ENCODE measurements at places on chromosomes 6 and 20.

- DNase-seq: no peak
Measured at GRCh38 chr6:118320652-118321051, 227.4 kb upstream of the PLN start.

- DNase-seq: no peak
Measured at GRCh38 chr6:17066610-17067009, 35.2 kb upstream of the STMND1 start.

GRCh38 chr6:79071547-79071946, 6.5 kb downstream of the PHIP start:
- no peak for DNase-seq

DNA sequence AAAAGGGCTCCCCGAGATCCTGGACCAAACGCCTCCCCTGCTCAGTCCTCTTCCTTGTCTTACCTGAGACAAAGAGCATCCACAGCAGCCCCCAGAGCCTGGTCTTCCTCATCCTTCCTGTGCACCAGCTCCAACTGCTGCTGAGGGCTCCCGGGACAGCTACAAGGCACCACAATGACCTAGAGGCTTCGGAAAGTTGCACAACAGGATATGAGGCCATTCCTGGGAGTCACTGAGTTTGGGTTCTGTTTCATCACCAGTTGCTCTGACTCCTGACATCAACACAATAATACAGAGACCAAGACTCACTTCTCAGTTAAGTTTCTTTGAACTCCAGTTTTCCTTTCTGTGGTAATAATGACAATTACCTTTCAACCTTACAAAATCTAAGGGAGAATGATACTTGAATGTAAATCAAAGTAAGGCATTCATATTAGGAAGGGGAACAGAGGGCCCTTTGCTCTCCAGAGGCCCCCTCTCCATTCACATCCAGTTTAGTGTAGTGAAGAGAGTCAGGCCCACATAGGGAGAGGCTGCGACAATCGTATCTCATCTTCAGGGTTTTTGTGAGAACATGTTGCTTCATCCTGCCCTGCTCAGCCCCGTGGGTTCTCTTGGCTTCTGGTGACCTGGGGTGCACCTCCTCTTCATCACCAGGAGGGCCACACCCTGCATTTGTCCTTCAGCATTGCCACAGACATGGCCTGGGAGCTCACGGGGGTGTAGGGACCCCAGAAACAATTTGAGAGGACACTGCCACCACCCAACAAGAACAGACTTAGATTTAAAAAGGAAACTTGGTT, at the start of gene TREM1:
Gene TREM1 (minus strand): TSS at position 139 of the 803 bp plus-strand sequence. CDS start 27 bp downstream, at position 112.
- DNase-seq: no peak

GRCh38 chr6:12328701-12329100, 38.5 kb downstream of the EDN1 start:
- DNase-seq: no peak

DNA sequence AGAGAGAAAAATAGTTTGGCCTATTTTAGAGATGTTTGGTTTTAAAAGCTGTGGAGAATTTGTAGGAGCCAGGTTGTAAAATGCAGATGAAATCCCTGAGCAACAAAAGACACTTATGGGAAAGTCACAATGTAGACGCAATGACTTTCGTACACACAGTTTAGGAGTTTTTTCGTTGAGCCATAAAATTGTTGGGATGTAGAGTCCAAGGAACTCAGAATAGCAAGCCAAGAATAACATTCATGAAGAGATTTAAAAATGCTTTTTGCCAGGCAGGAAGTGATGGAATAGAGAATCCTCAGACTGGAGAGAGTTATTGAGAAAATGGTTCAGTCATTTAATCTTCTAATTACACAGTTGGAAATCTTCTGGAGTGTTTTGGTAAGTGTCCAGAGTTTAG, 11.5 kb upstream of the PROKR2 start:
- DNase-seq: no peak

DNA sequence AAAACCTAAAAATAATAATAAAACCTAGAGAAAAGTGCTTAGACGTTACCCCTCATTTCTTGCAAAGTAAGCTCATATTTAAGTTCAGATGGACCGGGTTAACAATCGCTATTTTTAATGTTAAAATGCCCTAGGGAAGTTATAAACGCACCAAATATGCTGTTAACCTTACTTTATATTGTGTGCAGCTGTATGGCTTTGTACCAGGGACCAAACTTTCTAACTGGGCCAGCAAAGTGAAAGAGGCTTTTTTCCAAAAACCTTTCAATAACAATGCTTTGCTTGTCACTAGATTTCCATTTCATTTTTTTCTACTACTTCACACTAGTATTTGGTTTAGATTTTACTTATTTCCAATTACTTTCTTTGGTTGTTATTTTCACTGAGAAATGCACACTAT, 248.5 kb downstream of the FOXC1 start:
- DNase-seq: no peak

GRCh38 chr6:144662812-144663365, 377.8 kb downstream of the UTRN start:
- no peak for DNase-seq

DNA sequence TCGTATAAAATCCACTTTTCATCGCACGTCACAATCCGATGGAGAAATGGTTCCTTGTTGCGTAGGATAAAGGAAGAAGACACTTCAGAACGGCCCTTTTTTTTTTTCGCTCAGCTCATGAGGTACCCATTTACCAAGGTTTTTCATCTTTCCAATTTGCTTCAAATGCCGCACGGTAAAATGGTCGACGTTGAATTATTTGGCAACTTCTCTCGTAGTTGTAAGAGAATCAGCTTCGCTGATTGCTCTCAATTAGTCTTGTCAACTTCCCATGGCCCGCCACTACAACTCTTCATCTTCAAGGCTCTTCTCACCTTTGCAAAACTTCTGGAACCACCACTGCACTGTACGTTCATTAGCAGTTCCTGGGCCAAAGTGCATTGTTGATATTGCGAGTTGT, 28.8 kb downstream of the POM121L2 start:
- DNase-seq: no peak

DNA sequence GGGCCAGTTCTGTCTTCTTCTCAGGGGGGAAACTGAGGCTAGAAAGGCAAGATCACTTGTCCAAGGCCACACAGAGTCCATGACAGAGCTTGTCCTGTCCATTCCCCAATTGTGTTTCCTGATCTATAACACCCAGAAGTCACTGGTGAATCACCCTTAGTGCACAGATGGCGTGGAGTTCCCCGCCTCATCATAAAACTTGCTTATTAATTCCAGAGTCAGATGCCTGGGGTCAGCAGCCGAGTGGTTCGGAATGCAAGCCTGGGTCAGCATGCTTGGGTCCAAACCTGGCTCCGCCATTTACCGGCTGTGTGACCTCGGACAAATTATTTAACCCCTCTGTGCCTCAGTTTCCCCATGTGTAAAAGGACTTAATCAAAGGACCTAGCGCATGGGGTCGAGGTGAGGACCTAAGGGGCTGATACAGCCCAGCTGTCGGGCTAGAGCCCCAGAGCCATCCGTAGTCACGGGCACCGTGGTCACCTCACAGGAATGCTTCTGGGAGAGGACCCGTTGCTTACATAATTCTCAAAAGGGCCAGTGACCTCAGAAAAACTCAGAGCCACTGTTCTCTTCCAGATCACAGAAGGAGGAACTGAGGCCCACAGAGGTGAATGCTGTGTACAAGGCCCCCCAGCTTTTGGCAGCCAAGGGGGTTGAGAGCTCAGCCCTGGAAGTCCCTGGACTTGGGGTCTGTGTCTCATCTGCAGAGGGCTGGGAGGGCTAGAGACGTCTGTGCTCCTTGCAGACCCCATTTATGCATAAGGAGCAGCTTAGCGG, 1.4 kb upstream of the ZBP1 start:
- no peak for DNase-seq

DNA sequence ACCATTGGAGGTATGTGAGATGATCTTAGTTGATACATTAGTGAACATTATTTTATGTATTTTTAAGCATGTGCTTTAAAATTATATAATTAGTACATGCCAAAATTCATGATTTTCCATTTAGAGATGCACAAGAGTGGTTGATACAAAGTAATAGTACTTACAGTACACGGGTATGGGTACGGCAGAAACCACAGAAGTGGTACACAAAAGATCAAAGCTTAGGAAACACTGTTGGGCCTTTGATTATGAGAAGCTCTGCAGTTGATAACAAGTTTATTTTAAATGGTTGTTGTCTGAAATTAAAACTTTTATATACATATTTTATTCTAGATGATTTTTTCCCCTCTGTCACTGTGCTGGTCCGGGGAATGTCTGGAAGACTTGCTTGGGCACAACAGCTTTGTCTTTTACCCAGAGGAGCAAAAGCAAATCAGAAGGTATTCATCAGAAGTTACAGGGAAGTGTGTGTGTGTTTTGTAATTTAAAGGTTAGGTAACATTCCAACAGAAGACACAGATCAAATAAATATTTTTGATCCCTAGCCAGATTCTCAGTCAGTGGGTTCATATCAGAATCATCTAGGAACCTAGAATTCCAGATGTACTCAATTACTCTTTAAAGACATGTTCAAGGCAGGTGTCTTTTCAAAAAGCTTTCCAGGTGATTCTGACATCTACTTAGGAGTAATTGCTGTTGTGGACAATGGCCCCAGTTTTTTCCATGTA, 32.5 kb upstream of the ADIG start:
- no peak for DNase-seq

GRCh38 chr6:92589996-92590395, 829.4 kb downstream of the EPHA7 start:
- no peak for DNase-seq

GRCh38 chr20:33875534-33876026, 64.4 kb downstream of the CHMP4B start:
- DNase-seq: no peak

GRCh38 chr20:58783511-58784011, 67.1 kb downstream of the GNAS-AS1 start:
- DNase-seq: no peak

- DNase-seq: no peak
Measured at GRCh38 chr6:47646689-47647088, 51.7 kb upstream of the ADGRF4 start.

DNA sequence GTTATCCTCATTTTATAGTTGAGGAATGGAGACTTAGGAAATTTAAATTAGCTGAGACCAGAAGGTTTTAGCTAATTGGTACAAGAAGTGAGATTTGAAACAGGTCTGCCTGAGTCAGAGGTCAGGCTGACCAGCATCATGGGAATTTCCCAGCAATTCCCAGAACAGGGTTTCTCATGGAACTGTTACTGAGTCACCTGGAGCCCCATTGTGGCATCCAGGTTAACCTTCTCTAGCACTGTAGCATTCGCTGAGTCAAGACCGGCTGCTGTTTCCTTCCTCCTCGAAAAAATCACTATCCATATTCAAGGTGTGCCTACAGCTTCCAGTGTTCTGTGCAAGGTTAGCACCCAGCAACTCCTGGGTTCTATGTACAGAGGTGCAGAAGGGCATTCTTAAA, 238.0 kb upstream of the MAN1A1 start:
- no peak for DNase-seq

- DNase-seq: no peak
Measured at GRCh38 chr6:2765896-2766766, 938 bp downstream of the WRNIP1 start.

DNA sequence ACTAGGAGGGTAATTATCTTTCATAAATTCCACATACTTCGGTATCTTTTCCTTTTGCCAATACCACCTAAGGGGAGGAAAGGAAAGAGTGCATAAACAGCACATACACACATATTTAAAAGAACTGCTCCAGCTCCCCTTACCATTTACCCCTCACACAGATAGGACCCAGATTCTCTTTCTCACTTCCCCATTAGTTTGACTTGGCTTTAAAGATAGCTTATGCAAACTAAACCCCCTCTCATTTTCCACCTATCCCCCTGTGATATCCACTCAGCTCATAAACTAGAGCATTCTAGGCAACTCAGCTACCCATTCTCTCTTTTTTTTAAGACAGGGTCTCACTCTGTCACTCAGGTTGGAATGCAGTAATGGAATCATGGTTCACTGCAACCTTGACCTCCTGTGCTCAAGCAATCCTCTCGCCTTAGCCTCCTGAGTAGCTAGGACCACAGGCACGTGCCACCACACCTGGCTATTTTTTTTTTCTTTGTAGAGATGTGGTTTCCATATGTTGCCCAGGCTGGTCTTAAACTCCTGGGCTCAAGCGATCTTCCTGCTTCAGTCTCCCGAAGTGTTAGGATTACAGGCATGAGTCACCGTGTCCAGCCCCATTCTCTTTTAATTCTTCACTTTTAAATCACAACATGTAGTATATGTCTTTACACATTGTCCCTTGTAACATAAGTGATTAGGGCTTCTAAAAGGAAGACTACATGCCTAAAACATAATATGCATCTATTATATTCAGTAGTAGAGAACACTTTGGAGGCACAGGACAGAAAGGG, 4.0 kb downstream of the FUCA2 start:
- no peak for DNase-seq

- DNase-seq: no peak
Measured at GRCh38 chr6:163965426-163966348, 551.2 kb downstream of the QKI start.

All from central memory CD4-positive, alpha-beta T cell (primary cell).